Activated CD4-positive, alpha-beta memory T cell treated with anti-CD3 and anti-CD28 coated beads for 36 hours (primary cell): ENCODE measurements at places on chromosomes 2 and 18.

DNA sequence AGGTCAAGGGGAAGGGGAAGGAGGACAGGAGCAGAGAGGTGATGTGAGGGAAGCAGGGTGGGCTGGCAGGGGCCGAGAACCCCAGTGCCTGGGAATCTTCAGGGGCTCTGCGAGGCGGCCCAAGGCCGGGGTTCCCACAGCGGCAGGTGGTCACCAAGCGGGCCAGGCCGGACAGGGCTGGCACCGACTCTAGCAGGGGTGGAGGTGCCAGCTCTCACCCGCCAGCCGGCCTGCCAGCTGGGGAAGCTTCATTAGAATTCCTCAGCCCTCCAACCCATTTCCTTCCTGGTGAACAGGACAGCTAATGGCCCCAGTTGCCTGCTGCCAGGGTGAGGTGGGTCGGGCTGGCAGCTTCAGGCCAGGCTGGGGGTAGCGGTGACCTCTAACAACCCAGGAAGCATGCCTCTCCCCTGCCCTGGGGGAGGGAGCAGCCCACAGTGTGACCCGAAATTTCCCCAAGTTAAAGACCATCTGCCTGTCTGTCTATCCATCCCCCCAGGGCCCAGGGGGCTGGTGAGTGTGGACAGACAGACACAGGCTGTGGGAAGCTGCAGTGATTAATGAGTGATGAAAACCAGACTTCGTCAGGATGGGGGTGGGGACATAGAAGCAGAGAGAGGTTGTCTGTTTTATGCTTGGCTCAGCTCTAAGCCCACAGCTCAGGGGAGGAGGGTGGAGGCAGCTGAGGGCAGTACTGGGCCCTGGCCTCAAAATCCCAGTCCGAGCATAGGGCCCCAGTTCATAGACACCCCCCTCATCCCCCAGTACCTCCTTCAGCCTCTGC lies 144.1 kb downstream of the ZFP36L2 start:
- no peak for DNase-seq

DNA sequence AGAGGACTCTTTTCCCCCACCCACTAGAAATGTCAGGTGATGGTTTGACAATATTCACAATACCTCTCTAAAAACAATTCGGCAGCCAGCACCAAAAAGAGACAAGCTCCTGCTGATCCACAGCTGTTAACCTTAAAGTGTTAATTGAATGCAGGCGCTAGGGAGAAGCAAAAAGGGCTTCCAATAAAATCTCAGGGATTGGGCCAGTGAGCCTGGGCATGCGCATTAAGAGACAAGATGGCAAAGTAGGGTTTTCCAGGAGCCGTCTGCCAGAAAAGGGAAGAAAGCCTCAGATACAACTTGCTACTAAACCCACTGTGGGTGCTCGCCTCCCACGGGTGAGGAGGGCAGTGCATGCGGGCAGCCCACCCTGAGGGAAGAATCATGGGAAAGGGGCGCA lies 98.8 kb downstream of the HS6ST1 start:
- DNase-seq, result no peak

- no peak for DNase-seq
These were observed 264.5 kb downstream of the MEIS1 start for GRCh38 chr2:66699416-66699792.

DNA sequence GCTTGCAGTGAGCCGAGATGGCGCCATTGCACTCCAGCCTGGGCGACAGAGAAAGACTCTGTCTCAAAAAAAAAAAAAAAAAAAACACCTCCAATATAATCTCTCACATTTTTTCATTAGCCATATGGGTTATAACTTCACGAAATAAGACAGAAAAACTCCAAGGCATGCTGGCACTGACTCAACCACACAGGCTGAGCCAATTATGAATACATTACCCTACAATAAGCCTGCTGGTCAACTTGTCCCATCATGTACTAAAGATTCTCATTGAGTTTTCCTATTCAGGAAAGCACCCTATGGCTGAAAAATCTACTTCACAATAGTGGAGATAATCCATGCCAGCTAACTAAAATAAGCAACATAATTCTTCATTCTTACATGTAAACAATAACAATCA lies 12.8 kb upstream of the MAP3K20 start:
- no peak for DNase-seq
